ENCODE measurements at places on chromosomes 11 and 22.

DNA sequence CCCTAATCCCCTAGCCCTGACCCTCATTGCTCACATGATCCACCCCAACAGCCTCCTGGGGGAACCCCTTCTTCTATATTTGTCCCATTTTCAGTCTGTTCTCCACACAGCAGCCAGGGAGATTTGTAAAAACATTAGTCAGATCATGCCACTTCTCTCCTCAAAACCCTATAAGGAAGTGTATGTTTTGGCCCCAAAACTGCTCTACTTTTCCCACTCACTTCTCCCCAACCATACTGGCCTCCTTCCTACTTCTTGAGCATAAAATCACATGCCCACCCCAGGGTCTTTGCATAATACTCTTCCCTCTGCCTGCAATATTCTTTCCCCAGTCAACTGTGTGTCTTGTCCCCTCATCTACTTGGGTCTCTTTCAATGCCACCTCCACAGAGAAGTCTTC lies 4.7 kb upstream of the SLC22A12 start:
- no peak for DNase-seq

DNA sequence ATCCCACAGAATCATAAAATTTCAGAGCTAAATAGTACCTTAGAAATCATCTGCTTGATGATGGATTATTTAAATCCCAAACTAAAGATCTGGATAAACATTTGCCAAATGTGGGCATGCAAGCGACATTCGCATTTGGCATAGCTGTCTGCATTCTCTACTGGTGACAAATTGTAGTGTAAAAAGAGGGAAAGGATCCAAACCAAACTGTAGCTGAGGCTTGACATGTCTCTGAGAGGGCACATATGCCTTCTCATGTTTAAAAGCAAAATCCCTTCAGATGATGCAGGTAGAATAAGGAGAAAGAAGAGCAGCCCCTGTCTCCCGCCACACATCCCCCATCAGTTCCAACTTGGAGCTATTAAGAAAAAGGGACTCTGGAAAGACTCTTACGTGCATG lies 257.5 kb upstream of the MTNR1B start:
- no peak for DNase-seq

DNA sequence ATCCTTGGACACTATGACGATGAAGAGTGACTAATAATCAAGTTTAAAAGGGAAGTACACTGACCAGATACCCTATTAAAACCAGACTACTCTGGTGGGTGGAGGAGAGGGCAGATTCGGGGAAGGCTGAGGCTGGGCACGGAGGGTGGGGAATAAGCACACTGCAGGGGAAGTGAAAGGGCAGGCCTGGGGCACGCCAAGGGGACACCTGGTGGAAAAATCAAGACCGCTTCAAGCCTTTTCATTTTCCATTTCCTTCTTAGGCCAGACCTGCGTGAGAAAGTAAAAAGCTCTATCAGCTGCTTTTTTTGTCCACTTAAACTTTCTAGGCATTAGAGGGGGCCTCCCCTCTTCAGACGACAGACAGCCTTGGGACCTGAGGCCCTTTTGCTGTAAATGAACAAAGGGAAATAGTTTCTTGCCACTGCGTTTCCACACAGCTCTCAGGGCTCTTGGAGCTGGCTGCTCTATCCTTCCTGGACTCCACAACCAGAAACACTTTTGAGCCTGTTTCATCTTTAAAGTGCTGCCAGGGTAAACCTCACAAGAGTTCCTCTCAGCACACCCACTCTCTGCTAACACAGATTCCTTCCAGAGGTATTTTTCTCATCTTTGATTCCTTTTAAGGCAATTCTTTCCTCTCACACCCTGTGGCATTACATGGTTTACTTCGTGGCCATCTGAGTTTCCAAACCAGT lies 25.0 kb upstream of the SERPIND1 start:
- no peak for DNase-seq

DNA sequence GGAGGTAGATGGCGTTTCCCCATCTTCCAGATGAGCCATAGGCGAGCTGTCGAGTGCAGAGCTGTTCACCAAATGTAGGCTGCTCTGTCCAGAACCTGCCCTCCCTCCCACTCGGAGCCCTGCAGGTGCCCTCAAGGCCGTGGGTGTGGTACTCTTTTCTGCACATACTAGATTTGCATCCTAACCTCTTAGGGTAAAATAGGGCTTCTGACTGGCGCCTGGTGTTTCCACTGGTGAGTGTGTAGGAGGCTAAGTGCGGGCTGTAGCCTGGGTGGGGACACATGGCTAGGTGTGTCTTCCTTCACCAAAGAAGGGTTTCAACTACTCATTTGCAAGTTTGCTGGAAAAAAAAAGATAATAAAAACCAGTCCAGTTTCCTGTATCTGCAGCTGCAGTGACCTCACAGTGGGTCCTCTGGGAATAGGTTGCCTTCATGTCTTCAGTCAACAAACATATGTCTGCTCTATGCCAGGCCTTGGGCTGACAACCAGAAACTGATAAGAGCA lies 8.5 kb downstream of the BIK start:
- DNase-seq = no peak

DNA sequence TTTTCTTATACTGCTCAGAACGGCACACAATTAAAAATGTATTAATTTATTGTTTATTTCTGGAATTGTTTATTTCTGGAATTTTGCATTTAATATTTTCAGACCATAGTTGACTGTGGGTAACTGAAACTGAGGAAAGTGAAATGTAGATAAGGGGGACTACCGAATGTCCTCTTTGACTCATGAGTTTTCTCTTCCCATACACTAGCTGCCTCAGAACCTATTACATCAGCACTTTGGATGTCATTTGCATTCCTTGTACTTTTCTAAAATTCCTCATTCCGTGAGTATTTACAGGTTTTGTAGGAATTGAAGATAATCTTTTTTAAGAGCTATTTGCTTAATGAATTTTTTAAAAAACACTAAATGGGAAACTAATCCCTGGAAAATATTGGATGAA lies 29.8 kb downstream of the ZC3H12C start:
- no peak for DNase-seq

DNA sequence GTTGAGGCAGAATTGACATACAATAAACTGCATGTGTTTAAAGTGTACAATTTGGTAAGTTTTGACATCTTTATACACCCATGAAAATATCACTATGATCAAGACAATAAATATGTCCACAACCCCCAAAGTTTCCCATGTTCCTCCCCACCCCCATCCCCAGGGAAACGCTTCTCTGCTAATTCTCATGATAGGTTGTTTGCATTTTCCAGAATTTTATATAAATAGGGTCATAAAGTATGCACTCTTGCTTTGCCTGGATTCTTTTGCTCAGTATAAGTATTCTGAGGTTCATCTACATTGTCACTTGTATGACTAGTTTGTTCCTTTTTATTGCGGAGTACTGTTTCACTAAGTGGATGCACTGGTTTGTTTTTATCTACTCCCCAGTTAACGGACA lies 35.6 kb downstream of the MYEOV start:
- DNase-seq = no peak

GRCh38 chr11:100638648-100639047 lies 48.4 kb upstream of the ARHGAP42 start:
- DNase-seq = no peak

- no peak for DNase-seq
Measured at GRCh38 chr11:61472282-61472681, 36.3 kb upstream of the LRRC10B start.

DNA sequence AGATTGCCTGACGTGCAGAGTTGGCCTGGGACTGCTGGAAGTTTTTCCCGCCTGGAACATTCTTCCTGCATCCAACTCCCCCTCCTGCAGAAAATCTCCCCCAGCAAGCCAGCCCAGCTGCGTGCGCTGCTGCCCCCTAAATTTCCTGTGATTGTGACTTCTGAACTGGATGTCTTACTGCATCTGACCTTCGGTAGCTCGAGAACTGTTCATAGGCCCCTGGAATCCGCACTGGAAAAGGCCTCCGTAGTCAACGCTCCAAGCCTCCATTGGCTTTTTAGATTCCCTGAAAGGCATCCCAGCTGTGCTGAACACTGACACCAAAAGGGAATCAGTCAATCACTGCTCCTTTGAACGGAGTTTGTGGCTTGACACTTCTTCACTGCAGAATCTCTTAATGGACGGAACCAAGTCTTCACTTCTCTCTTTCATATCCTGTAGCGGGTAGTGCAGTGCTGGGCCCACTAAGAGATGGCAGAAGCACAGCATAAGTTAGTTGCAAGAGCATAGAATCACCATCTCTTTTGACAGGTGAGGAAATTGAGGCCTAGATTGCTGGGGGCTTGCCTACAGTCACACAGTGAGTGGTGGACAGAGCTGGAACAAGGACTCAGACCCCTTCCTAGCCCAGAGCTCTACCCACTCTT lies 14.2 kb upstream of the RASD2 start:
- DNase-seq = no peak

GRCh38 chr11:31818874-31819331 lies 7.8 kb upstream of the PAX6 start:
- DNase-seq = no peak

GRCh38 chr22:30279046-30279788 lies 10.1 kb downstream of the CASTOR1 start:
- no peak for DNase-seq

DNA sequence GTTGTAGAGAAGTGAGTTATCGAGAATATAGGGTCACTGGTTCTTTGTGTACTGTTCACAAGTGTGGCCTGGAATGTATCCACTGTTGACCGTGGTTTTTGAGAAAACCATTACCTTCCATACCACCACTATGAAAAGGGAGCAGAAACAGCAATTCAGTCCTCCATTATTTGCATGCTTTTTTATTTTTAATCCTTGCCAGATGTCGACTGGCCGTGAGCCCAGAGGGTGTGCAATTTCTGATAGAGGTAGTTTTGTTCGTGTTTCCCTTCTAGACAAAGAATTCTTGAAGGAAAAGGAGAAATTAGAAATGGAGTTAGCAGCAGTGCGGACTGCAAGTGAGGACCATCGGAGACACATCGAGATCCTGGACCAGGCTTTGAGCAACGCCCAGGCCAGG lies 81.7 kb downstream of the AMOTL1 start:
- DNase-seq = no peak

- no peak for DNase-seq
Measured at GRCh38 chr11:64186492-64187165, 658 bp downstream of the STIP1 start.

GRCh38 chr22:49188591-49188990 lies 639.1 kb downstream of the BRD1 start:
- DNase-seq = no peak

DNA sequence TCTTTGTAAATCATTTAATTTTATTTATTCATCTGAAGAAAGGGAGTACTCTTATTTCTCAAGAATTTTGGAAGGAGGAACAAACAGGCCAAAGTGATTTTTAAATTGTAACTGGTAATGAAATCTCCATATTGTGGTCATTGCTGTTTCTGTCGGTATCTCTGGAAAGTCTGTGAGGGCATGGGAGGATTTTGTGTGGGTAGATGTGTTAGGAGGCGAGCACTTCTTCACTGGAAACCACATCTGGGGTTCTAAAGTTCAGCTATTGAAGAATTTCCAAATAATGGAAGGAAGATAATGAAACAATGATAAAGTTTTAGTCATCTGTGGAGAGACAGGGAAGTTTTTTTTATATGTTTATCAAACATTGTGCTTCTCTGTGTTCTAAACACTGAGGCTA lies 6.6 kb downstream of the TRIM34 start:
- no peak for DNase-seq

DNA sequence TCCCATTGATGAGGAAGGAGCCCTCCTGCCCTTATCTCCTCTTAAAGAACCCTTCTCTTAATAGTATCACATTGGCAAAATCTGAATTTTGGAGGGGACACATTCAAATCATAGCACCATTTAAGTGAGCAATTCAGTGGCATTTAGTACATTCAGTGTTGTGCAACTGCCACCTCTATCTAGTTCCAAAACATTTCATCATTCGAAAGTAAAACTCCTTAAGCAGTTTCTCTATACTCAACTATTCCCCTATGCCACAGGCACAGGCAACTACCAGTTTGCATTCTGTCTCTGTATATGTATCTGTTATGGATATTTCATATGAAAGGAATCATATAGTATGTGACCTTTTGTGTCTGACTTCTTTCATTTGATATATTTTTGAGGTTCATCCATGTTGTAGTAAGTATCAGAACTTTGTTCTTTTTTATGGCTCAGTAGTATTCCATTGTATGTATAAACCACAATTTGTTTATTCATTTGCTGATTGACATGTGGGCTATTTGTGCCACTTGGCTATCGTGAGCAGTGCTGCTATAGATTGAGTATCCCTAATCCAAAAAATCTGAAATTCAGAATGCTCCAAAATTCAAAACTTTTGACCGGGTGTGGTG lies 22.9 kb downstream of the FAR1 start:
- no peak for DNase-seq

GRCh38 chr11:78548911-78549590 lies 25.6 kb downstream of the NARS2 start:
- DNase-seq = no peak

GRCh38 chr11:27201454-27202302 lies 161.1 kb downstream of the BBOX1 start:
- DNase-seq = no peak

DNA sequence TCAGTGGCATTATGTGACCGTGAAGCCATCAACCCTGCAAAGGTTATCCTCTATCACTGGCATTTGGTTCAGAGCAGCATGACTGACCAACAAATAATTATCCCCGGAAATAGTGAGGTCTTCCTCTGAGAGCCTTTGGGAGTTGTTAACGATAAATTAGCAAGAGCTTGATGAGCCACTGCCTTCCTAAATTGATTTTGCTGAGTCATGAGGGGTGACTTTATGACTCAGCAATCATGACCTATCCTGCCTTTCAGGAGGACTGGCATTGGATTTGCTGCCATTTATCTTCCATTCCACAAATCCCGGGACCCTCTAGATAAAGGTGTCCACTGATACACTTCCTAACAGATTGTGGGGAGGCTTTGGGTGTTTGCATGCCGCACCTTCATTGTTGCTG lies 80.8 kb upstream of the MTNR1B start:
- DNase-seq = no peak

DNA sequence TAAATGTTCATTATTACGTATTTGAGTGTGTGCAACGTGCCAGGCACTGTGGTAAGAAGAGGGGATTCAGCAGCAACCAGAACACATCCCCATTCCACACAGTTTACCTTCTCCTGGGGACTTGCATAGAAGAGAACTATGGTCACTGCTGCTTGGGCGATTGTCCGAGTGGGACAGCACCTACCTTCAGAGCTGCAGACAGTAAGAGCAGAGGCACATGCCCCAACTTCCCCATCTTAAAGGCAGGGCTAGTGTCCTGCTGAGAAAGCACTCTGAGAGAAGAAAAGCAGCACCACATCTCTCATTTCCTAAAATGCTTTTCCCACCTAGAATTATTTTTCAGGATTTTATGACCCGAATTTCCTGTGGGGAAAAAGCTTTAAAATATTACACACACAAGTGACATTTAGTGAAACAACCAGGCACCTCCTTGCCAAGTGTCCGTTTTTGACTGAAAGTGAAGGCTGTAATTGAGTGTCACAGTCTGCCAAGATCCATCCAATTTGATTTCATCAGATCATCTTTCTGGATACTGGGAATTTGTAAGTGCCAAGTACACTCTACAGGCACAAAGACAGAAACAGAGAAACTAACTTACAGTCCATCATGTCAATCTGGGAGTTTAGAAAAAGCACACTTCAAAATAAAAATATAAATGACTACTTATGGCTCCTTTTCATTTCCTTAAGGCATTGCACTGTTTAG lies 24.6 kb downstream of the TRAF6 start:
- no peak for DNase-seq

All from type B pancreatic cell (in vitro differentiated cells).